Activated CD4-positive, alpha-beta T cell treated with anti-CD3 and anti-CD28 coated beads, Interleukin-2, amount 50 U/mL, for 48 hours (primary cell): ENCODE measurements at places on chromosomes 13 and 19.
A peak's percentile ranks its signal among the peaks of the same experiment; 100 is the strongest.

DNA sequence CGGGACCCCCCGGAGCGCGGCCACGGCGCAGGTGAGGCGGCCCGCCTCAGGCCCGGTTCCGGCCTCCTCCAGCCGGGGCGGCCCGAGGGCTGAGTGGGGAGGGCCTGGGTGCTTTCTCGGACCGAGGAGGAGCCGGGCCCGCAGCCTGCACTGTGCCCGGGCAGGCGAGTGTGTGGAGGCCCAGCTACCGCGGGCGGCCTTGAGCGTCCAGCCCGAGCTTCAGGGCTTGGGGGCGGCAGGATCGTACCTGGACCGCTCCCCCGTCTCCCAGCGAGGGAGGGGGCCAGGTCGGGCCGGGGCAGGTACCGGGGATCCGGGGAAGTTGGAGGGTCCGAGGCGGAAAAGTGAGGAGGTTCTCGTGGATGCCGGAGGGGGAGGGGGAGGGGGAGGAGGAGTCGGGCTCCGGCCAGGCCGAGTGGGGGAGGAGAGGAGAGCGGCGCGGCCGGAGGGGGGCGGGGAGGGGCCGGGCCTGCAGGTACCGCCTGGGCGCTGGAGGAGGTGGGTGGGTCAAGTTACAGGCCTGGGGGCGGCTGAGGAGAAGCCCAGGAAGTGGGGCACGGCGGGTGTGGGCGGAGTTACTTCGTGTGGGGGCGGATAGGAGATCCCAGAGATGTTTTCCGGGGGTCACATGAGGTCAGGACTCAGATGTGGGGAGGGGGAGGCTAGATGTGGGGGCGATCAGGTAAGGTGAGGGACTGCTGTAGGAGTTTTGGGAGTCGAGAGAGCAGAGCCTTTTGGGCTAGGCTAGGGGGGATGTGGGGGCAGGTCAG lies 545 bp downstream of the NACC1 start:
- DNase-seq = peak; percentile 55

- DNase-seq = no peak
Observed at GRCh38 chr19:22602631-22603272, 31.4 kb upstream of the ZNF492 start.

- no peak for DNase-seq
Observed at GRCh38 chr13:103188713-103189326, 122.6 kb upstream of the SLC10A2 start.

- DNase-seq = no peak
Observed at GRCh38 chr19:7078008-7078407, 8.5 kb downstream of the ZNF557 start.

GRCh38 chr19:19744641-19745040 lies 11.7 kb upstream of the ZNF14 start:
- no peak for DNase-seq

GRCh38 chr19:41226874-41227390 lies 7.9 kb downstream of the AXL start:
- peak; percentile 25 for DNase-seq

GRCh38 chr19:38616265-38616664 lies 1.5 kb downstream of the MAP4K1 start:
- peak; percentile 29 for DNase-seq

GRCh38 chr19:24072720-24073119 lies 14.3 kb upstream of the ZNF254 start:
- DNase-seq = no peak

- DNase-seq = no peak
Observed at GRCh38 chr13:93307651-93308050, 81.0 kb downstream of the GPC6 start.

DNA sequence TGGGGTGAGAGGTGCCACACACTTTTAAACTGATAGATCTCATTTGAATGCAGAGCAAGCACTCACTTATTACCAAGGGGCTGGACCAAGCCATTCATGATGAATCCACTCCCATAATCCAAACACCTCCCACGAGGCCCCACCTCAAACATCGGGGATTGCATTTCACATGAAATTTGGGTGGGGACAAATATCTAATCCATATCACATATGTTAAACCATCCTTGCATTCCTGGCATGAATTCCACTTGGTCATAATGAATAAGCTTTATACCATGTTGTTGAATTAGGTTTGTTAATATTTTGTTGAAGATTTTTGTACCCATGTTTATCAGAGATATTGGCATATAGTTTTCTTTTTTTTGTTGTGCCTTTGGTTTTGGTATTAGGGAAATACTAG lies 1198.7 kb upstream of the ATXN8OS start:
- no peak for DNase-seq

- no peak for DNase-seq
Observed at GRCh38 chr13:112995395-112996191, 26.6 kb downstream of the MCF2L start.

- no peak for DNase-seq
Observed at GRCh38 chr13:91764527-91764926, 366.1 kb downstream of the GPC5 start.

DNA sequence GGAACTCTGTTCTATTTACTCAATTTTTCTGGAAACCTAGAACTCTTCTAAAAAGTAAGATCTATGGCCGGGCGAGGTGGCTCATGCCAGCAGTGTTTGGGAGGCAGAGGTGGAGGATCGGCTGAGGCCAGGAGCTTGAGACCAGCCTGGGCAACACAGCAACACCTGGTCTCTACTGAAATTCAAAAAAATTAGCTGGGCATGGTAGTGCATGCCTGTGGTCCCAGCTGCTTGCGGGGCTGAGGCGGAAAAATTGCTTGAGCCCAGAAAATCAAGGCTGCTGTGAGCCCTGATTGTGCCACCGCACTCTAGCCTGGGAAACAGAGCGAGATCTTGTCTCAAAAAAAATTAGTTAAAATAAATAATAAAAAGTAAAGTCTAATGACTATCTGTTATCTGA lies 28.6 kb downstream of the F2RL3 start:
- no peak for DNase-seq

DNA sequence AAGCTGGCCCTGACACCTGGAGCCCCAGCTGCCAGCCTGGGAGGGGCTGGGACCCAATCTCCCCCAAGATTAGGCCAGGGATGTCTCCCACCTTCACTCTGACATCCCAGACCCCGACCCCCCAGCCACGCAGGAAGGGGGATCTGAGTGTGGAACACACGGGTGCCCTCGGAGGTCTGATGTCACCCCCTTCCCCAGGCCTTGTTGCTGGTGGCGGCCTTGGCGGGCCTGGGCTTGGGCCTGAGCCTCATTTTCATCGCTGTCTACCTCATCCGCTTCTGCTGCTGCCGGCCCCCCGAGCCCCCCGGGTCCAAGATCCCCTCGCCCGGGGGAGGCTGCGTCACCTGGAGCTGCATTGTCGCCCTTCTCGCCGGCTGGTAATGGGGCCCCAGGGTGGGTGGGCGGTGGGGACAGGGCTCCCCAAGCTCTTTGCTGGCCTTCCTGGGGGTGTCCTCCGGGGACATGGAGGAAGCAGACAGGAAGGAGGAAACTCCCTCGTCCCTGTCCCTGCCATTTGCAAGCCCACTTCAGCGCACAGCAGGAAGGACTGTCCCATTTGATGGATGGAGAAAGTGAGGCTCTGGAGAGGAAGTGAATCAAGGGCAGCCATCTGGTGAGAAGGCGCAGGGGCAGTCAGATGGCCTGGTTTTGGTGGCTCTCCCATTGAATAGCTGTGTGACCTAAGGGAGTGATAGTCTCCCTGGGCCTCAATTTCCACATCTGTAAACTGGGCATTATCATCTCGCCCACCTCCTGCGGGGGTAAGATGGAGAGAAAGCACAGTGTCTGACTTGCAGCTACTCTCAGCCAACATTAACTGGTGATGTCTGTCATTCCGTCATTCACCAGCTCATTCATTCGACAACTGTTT lies 3.9 kb downstream of the TTYH1 start:
- no peak for DNase-seq

- DNase-seq = no peak
Observed at GRCh38 chr13:77637588-77637987, 59.9 kb upstream of the SLAIN1 start.

DNA sequence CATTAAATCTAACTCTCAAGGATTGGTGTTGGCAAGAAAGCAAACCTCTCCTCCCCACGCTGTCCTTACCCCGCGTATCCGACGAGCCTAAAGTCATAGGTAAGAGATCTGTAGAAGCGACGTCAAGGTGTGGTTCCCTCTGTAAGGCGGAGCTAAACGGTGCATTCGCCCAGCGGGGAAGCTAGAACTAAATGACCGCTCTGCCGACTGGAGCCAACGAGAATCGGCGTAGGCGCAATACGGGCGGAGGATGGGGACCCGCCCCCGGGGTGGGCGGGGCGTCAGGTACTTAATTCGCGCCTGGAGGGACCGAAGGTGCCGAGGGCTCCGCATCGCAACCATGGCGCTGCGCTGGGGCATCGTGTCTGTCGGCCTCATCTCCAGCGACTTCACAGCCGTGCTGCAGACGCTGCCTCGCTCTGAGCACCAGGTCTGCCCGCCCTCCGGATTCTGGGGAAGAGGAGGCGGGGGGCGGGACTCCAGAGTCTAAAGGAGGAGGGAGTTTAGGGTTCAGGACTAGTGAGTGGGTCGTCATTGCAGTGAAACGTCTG lies at the start of gene DHDH:
DHDH (plus strand) TSS at position 318 of the 551 bp plus-strand sequence; CDS start at position 341, 23 bp downstream.
- DNase-seq = peak; percentile 83

DNA sequence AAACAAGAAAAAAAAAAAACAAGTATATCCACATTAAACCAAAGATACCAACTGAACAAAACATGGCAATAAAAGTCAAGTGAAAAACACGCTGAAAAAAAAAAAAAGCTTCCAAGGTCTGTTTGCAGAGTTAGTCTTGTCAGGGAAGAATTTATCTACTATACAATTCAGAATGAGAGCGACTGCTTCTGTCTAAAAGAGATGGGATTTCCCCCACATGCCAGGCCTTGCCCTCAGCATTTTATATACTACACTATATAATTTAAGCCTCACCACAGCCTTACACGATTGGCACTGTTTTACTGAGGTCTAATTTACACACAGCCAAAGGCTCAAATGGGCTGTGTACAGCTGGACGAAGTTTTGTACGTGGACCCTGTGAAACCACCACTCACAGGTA lies 67.3 kb downstream of the FOXO1 start:
- no peak for DNase-seq

DNA sequence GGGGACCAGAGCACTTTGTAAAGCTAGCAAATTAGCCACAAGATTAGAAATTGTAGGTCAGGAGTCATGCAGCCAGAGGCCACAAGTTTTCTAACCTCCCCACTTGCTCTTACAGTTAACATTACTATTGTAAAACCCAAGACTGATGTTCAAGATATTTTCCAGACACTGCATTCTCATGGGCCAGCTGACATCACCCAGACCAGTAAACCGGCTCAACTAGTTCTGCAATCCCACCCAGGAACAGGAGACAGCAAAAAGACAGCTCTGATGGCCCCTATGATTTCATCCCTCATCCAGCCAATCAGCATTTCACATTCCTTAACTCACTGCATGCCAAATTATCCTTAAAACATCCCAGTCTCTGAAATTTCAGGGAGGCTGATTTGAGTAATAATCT lies 178.5 kb downstream of the PRR20E start:
- no peak for DNase-seq

GRCh38 chr19:47658431-47659348 lies 49.8 kb downstream of the BICRA start:
- no peak for DNase-seq

DNA sequence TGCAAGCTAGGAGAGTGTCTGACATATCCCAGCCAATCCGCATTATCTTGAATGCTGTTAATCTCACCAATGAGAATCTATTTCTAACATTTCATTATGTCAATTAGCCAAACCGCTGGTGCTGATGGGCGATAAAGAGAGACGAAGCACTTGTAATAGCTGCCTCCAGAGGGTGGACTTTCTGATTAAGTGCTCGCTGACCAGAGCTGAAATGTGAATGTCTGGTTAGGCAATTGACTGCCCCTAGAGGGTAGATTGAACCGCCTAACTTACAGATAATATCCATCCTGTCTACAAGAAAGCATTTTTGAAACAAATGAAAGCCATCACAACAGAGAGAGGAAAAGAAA lies 552 bp upstream of the GRWD1 start:
- no peak for DNase-seq

GRCh38 chr19:7819337-7819736 lies 10.7 kb upstream of the EVI5L start:
- no peak for DNase-seq

- DNase-seq = no peak
Observed at GRCh38 chr13:111948811-111949210, 118.1 kb upstream of the SOX1 start.

- DNase-seq = no peak
Observed at GRCh38 chr19:6092329-6093286, 17.7 kb downstream of the RFX2 start.

DNA sequence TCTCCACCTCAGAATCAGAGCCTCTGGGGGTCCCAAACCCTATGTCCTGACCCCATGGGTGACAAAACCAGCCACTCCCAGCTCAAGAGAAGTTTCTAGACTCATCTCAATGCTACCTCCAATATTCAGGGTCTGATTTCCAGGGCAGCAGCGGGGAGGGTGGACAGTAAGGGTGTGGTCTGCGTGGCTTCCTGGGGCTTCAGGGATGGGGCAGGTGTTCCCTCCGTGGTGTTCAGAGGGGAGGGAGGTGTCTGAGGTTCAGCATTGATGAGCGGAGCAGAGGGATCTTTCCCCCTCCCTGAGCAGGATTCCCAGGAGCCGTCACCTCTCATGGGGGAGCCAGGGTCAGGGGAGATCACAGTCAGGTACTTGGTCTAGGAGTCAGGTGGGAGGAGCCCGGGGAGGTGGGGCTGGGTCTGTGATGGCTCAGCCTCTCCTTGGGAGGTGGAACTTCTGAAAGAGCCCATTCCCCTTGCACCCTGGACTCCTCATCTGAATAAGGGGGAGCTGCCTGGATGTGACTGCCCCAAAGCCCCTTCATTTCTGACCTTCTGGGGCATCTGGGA lies 2.9 kb downstream of the LILRA2 start:
- DNase-seq = no peak

GRCh38 chr13:80168089-80168850 lies 172.7 kb downstream of the SPRY2 start:
- no peak for DNase-seq
